Activated effector memory CD4-positive, alpha-beta T cell treated with Interleukin-2 at 50 U/mL for 16 hours (primary cell): ENCODE measurements at places on chromosomes 3 and 15.

DNA sequence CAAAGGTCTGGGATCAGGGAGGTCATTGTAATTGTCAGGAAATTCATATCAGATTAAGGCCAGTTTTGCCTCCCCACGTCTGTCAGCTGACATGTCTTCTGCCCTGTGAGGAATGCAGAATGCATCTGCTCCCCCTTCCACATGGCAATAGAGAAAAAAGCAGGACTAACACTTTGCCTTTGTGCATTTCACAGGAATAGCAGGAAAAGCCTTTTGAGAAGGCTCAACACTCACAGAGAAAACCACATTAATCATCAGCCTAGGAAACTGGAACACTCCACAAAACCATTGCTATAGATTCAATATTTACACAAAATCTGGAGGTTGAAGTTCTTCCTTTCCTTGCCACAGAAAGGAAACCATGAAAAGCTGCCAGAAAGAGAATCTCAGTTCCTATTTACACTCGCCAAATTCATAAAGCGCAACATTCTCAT lies 165.2 kb upstream of the HES1 start:
- DNase-seq: no peak

GRCh38 chr3:72690629-72691028 lies 157.6 kb downstream of the SHQ1 start:
- DNase-seq: no peak

- DNase-seq: no peak
Observed at GRCh38 chr15:90020936-90021507, 19.9 kb downstream of the ZNF710 start.

DNA sequence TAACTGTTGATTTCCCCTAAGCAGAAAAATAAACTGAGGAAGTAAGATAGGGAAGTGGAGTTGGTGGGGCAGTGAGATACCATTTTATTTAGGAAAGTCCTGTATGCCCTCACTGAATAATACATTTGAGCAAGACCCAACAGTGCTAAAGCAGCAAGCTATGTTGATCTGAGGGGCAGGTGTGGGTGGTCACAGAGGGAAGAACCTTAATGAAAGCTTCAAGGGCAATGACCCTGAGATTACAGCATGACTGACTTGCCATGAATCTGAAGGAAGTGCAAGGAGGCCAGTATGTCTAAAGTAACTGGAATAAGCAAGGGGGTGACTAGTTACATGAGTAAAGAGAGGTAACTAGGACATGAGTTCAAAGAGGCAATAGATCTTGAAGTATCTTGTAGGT lies 159.5 kb downstream of the CD47 start:
- DNase-seq: no peak

DNA sequence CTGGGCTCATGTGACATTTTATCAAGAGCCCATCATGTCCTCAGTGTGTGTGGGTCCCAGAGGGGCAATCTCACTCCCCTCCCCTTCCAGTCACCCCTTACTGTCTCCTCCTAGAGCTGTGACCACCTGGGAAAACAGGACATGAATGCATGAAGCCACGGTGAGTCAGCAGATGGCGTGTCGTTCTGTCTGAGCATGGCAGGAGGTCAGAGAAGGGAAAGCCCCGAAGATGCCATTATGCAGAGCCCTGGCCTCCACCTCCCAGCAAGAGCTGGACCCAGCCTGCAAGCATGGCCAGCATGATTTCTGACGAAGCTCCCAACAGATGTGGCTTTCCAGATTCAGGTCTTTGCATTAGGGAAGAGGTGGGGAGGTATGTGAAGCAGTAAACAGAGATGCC lies 118.5 kb downstream of the TLE3 start:
- no peak for DNase-seq

GRCh38 chr15:98935736-98936135 lies 71.9 kb downstream of the PGPEP1L start:
- no peak for DNase-seq

DNA sequence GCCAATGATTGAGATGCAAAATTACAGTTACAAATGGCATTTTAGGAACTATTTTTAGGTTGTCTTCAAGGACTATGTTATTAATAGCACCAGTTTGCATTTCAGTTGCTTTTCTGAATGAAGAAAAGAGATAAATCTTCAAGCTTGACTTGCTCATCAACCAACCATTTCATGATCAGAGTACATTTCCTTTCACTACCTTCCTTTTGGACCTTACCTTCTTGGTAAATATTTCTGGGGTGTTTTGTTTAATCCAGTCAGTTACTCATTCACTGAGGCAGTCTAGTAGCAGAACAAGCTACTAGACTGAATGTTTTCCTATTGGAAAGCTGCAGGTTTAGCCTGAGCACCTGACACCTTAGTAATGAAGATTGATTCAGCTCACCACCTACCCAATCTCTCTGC lies 8.2 kb downstream of the SLC27A2 start:
- no peak for DNase-seq

- peak; percentile 35 for DNase-seq
Observed at GRCh38 chr15:89361451-89362202, 27.0 kb upstream of the POLG start.

DNA sequence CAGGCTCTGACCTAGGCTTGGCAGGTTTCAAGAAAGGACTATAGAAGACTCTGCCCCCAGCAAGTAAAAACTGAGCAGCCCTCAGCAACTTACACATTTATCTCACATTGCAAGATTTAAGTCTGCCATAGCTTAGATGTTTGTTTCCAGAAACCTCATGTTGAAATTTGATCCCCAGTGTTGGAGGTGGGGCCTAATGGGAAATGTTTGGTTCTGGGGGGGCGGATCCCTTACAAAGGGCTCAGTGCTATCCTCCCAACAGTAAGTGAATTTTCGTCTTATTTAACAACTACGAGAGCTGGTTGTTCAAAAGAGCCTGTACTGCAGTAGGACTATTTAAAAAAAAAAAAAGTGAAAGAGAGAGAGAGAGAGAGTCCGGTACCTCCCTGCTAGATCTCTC lies 125.2 kb upstream of the PROK2 start:
- no peak for DNase-seq

- DNase-seq: no peak
Observed at GRCh38 chr15:49225572-49226281, 55.7 kb downstream of the GALK2 start.

GRCh38 chr15:58552505-58553364 lies 120.9 kb downstream of the LIPC start:
- no peak for DNase-seq

DNA sequence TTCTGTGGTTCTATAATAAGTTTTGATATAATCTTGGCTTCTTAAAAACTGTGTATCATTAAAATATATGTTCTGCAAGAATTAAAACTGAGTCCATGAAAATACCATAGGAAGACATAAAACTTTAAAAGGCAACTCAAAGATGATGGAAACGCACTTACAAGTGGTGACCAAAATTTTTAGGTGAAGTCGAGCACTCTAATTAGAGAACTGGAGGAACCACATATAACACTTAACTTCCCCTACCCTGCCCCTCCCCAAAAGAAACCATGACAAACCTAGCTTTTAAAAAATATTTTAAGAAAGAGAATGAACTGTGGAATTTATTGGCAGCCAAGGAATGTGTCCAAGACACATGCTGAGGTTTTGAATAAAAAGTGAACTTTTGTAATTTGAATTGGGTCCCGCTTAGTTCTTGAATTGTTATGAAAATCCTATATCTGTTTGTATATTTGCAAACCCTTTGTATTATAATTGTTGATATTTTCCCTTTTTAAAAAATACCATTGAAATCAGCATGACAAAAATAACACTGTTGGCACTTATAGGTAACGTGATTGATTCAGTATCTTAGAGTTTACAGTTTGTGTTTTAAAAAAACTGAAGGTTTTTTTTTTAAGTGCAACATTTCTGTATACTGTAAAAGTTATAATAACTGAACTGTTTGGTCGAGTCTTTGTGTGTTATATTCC lies 7.7 kb downstream of the NR2F2 start:
- no peak for DNase-seq

- DNase-seq: no peak
Observed at GRCh38 chr3:133038089-133038730, at the start of gene TMEM108. Gene TMEM108, plus strand, starts transcription at chr3:133038391.

DNA sequence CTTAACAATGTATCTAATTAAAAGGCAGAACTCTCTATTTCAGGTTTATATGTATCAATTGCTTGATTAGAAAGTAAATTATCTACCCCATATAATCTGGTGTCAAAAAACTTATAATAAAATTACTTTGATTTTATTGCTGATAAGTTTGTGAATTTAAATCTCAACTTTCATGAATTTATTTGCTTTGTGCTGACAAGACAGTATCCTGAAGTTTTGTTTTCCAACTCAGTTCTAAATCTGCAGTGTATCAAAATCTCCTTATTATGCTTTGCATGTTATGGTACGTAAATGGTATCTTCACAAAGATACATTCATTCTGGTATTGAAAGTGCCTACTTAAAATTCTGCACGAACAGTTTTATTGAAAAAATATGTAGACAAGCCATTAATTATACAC lies 78.5 kb upstream of the ZNF717 start:
- DNase-seq: no peak

DNA sequence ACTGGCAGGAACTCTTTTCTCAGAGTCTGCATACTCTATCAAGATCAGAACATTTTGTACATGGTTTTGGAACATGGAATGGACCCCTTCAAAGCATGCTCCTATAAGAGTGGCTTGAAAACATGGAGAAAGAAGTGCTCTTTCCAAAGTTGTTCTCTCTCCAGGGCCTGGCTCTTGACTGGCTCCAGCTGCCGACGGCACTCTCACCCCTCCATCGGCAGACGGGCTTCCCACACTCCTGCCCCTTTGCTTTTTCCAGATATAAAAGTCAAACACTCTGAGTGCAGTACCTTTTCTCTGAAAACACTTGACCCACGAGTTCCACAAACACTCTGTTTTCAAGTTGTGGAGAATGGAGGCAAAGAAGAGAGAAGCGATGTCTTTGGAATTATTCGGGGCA lies 72.5 kb upstream of the ONECUT1 start:
- DNase-seq: no peak

- no peak for DNase-seq
Observed at GRCh38 chr3:17359911-17360310, 382.5 kb downstream of the TBC1D5 start.

DNA sequence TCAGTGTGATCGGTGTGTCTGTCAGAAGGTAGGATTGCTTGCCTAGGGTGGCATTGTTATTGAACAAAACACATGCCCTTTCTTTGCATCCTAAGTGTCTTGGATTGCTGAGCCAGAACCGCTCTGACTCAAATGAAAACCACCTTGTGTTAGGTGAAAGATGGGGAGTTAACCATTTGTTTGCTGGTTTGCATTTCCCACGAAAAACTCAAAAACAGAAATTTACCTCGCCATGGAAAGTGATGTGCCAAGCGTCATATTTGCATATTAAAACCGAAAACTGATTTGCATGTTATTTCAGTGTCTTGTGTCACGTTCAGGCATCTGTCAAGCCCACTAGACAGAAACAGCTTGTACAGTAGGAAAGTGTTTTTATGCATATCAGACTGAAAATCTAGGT lies 474.6 kb upstream of the TPRG1 start:
- no peak for DNase-seq

DNA sequence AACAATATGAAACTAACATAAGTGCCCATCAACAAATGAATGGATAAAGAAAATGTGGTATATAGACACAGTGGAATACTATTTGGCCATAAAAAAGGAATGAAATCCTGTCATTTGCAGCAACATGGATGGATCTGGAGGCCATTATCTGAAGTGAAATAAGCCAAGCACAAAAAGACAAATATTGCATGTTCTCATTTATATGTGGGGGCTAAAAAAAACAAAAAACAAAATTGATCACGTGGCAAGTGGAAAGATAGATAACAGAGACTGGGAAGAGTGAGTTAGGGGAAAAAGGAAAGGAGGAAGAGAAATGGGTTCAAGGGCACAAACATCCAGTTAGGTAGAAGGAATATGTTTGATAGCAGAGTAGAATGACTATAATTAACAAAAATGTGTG lies 155.9 kb upstream of the BHLHE40 start:
- DNase-seq: no peak

GRCh38 chr3:62665627-62666437 lies 209.4 kb downstream of the CADPS start:
- DNase-seq: no peak

DNA sequence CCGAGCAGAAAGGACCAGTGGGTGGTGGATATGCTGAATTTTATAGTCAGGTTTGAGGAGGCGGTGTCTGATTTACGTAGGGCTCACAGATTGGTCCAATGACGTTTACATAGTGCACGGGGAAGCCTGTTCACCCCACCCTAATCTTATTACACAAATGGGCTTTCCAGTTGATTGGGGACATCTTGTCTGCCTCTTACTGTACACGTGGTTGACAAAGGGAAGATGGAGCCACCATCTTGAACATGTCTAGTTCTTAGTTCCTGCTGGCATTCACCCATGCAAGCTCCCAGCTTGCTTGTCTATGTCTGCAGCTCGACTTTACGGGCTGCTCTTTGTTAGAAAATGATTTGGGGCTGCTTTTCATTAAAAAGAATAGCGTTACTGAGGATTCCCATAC lies 332.0 kb upstream of the SLCO3A1 start:
- DNase-seq: no peak

- no peak for DNase-seq
Observed at GRCh38 chr3:162998205-162998604, 1501.6 kb downstream of the OTOL1 start.

GRCh38 chr3:113143353-113143752 lies 68.0 kb upstream of the BOC start:
- DNase-seq: no peak

DNA sequence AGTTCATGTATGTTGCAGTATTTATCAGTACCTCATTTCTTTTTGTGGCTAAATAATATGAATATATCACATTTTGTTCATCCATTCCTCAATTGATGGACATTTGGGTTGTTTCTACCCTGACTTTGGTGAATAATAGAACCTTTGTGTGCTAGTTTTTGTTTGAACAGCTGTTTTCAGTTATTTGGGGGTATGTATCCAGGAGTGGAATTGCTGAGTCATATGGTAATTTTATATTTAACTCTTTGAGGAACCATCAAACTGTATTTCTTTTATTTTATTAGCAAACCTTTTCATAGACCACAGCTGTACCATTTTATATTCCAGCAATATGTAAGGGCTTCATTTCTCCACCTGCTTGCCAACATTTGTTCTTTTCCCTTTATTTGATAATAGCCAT lies 38.4 kb upstream of the RBM5 start:
- no peak for DNase-seq

- no peak for DNase-seq
Observed at GRCh38 chr3:103499132-103499900, 1064.5 kb downstream of the ZPLD1 start.

GRCh38 chr3:197833930-197834715 lies 43.1 kb downstream of the LRCH3 start:
- no peak for DNase-seq
